ENCODE measurements at places on chromosomes 16 and 17.

DNA sequence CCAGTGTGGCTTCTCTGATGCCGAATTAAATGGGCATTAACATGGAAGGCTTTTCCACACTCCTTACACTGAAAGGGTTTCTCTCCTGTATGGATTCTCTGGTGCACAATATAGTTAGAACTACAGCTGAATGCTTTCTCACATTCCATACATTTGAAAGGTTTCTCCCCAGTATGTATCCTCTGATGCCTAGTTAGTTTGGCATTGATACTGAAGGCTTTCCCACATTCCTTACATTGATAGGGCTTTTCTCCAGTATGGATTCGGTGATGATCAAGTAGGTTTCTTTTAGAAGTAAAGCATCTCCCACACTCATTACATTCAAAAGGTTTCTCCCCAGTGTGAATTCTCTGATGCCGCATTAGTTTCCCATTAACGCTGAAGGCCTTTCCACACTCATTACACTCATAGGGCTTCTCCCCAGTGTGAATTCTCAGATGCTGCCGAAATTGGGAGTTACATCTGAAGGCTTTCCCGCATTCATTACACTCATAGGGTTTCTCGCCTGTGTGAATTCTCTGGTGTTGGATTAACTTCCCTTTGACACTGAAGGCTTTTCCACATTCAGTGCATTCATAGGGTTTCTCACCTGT lies 6.5 kb upstream of the TLE7 start:
- DNase-seq, result no peak

DNA sequence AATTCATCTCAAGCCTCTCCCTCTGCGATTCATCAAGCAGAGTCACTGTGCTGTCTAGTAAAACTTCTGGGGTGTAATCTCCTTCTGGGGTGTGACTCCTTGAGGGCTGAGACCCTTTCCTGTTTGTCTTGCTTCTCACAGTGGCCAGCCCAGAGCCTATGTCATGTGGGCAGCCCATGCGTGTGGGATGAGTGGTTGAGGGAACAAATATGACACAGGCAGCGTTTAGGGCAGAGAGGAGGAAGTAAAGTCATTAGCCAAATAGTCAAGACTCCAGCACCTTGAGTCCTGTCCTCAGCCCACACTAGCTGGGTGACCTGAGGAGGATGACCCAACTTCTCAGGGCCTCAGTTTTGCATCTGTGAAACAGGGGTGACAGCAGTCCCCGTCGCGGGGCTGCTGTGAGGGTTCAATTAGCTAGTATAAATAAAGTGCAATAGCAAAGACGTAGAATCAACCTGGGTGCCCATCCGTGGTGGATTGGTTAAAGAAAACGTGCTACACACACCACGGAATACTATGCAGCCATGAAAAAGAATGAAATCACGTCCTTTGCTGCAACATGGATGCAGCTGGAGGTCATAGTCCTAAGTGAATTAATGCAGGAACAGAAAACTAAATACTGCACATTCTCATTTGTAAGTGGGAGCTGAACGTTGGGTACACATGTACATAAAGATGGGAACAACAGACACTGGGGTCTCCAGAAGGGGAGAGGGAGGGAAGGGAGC lies 4.5 kb upstream of the ITGAX start:
- DNase-seq, result peak; percentile 67

DNA sequence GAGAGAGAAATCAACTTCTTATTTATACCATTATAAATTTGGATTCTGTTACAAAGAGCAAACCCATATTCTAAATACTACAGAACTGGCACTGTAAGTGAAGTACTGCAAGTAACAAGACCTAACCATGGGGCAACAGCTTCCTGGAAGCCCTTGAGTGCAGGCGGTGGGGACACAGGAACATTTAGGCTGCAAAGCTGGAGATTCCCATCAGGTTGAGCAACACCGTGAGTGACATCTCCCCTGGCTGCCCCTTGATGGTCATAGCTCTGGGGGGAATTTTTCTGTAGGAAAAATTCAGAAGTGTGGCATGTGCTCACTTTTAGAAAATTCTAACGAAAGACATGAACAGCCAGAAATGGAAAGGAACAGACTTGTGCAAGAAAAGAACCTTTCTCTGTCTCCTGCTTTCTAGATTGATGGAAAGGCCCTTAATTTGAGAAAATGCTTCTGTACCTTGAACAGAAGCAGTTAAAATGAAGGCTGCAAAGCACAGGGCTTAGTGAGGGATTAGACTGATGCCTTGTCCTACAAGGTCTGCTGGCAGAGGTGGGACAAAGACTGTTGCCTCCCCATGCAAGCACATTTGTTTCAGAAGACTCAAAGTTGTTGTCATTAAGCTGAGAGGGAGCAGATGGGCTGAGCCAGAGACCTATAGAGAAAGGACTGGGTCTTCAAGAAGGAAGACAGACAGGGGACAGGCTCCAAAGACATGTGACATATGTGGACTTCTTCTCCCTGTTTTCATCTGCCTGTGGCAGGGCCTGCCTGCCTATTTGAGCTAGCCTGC lies 380.8 kb downstream of the SLC39A11 start:
- no peak for DNase-seq

- no peak for DNase-seq
Measured at GRCh38 chr16:75065521-75066149, 50.9 kb downstream of the LDHD start.

DNA sequence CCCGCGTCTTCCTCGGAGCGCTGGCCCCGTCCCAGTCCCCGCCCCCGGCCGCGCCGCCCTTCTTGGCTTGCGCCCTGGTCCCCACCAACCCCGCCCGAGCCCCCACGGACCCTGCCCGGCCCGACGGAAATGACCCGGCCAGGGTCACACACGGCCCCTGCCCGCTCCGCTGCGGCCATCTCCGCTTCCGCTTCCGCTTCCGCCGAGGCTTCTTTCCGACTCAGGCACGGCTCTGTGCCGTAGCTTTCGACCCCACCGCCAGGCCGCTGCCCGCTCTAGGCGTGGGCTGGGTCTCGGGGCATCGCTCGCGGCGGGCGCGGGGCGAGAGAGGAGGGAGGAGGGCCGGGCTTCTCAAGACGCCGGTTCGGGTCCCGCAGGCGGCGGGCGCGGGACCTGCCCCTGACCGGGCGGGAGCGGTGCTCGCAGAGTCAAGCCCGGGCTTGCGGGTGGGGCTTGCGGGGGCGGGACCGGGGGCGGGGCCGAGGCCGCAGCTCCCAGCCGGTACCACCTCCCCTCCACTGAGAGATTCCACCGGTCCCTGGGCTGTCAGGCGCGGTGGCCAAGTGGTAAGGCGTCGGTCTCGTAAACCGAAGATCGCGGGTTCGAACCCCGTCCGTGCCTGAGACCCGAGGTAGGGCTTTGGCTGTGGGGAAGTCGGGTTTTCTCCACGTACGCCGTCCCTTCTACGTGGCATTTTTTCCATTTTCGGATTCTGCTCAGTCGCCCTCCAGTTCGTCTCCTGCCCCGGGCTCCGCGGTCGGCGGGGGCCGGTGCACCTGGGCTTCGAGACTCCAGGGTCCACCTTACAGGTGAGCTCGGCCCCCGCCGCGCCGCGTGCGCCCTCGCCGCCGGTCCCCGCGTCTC lies 158.3 kb downstream of the RAB11FIP4 start:
- DNase-seq, result peak; percentile 90

GRCh38 chr17:80983545-80983944 lies 8.1 kb upstream of the CHMP6 start:
- DNase-seq, result no peak

- DNase-seq, result no peak
Measured at GRCh38 chr17:11720816-11721215, 122.5 kb downstream of the DNAH9 start.

- DNase-seq, result no peak
Measured at GRCh38 chr16:11752856-11753255, 10.2 kb upstream of the TXNDC11 start.

GRCh38 chr17:17205368-17206123 lies 587 bp downstream of the PLD6 start:
- peak; percentile 39 for DNase-seq

- no peak for DNase-seq
Measured at GRCh38 chr16:14509055-14509454, 121.0 kb downstream of the PARN start.

DNA sequence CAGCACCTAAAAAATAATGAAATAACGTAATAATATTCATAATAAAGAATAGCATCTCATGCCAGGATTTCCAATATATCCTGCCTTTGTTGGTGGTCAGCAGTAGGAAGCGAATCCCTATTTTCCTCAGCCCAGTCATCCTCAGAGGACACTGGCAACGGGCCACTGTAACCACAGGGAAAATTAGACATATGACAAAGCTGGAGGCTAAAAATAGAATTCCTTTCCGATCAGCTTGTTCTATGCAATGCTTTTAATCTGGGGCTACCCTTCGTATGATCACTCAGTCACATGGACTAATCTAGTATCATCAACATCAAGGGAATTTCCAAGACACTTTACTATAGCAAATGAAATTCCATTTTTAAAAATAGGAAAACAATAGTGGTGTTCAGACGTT lies 246.9 kb upstream of the KCNJ16 start:
- DNase-seq, result no peak

GRCh38 chr17:40514013-40514875 lies 12.8 kb upstream of the TNS4 start:
- DNase-seq, result no peak

GRCh38 chr16:29992344-29992967 lies 3.0 kb downstream of the HIRIP3 start:
- no peak for DNase-seq

GRCh38 chr17:60514500-60514899 lies 11.5 kb downstream of the APPBP2 start:
- DNase-seq, result no peak

All from CD4-positive, alpha-beta T cell treated with Interferon alpha-2 for 1 hour (primary cell).